ENCODE measurements at places on chromosomes 2 and 18. TPM values are rescaled to one million over a fixed set of nuclear protein-coding genes. Genes with fewer than 3 reads are reported as not detected.

The RAX gene
- not detected for total RNA-seq

The KIAA1328 gene
- total RNA-seq: 8.8 TPM

The REG1B gene
- not detected for total RNA-seq

The GCG gene
- not detected for total RNA-seq

The RFTN2 gene
- total RNA-seq: 14.5 TPM

The COBLL1 gene
- 10.9 TPM for total RNA-seq

The KRTCAP3 gene
- total RNA-seq: under 0.01 TPM

All from osteoblast (primary cell).